ENCODE measurements at places on chromosomes 2 and 18.

DNA sequence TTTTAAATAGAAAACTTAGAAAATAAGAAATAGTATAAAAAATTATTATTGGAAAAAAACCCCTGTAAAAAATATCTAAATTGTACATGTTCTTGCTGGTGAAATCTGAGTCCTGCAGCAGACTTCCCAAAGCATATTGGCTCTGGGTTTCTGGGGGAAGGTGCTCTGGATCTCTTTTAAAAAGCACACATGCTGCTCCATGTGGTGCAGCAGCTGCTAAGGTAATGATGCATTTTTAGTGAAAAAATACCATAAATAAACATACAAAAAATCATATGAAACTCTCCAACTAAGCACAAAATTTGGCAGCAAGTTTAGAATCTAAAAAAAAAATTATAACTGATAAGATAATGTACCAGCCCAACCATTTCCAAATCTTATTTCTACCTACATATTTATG, 216.5 kb downstream of the GPD2 start:
- DNase-seq, result no peak

DNA sequence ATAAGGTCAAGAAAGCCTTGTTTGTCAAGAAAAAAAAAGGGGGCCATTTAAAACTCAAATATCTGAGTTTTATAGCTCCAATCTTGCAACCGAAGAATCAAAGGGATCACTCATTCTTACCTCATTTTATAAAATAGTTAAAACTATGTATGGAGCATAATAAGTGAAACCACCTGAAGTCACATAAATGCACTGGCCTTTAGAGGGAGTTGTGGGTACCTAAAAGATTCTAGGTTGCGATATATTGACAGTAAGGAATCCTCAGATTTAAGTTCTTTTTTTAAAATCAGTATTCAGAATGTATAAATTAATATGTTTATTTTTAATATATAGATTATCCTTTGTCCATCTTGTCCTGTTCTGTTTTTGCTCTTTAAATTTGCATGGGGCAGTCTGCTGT, 3.4 kb downstream of the ARHGAP28 start:
- no peak for DNase-seq

GRCh38 chr2:218091746-218092145, 22.7 kb downstream of the RUFY4 start:
- no peak for DNase-seq

DNA sequence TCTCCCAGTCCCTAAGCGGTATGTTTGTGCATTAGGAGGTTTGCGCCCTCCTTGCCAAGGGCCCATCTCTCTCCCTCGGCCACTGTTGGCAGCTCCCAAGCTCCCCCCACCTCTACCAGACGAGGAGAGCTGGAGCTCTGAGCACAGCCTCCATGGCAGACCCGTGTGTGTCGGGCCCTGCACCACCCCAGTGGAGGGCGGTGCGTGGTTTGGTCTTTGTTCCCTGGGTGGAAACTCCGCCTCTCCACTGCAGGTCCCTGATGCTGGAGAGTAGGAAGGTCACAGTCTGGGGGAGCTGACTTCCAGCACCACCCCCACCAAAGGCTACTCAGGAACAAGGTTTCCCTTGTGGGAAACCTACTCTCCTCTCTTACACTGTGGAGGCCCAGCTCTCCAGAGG, 162.6 kb upstream of the FHL2 start:
- DNase-seq, result no peak

DNA sequence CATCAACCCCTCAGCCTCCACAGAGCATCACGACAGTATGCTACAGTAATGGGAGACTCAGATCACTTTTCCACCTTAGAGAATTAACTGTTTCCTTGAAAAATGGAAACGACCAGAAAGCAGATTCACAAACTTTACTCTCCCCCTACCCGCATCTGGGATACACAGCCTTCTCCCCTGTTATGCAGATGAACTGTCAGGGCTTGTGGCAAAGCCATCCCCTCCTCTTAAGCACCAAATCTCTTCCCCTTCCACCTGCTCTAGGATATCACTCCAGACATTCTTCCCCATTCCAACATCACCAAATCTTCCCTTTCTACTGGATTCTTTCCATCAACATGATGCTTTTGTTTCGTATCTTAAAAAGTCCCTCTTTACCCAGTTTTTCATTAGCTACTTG, 26.4 kb downstream of the NEB start:
- DNase-seq, result no peak

DNA sequence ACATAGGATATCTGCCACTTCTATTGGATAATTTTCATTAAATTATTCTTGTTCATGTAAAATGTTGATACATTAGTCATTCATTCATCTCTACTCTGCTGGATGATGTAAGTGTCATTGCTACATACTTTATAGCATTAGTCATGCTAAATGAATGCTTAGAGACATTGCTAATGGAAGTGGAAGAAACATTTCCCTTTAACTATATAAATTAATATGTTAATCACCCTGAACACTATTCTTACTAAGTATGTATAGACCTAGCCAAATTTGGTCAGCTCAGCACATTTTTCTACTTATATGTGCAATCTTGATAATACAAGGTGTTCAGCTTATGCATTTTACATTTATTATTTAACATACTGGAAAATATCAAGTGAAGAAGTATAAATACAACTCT, 160.2 kb downstream of the DPP4 start:
- DNase-seq, result no peak

GRCh38 chr2:80380736-80381135, 76.2 kb upstream of the LRRTM1 start:
- no peak for DNase-seq

Data from ovary (tissue), 10 donors.